ENCODE measurements at places on chromosomes 2 and 18. TPM values are rescaled to one million over a fixed set of nuclear protein-coding genes. Genes with fewer than 3 reads are reported as not detected.

DNA sequence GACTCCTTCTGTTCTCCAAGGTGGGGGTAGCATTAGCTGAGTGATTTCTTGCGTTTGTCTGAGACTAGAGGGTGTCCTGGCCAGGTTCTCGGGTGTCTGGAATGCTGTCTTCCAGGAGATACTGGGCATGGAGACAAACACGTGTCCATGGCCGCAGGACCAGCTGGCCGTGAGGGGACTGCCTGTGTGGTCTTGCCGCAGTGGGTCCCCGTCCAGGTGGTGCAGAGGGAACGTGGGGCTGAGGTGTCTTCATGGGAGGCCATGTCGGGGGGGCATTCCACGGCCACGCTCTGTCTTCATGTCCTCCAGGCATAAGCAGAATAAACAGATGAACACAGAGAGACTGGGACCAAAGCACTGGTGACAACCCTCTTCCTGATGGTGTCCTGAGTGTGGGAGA, 66.6 kb downstream of the SMIM21 start:
- no peak for DNase-seq

HOXD13 gene
- total RNA-seq: under 0.01 TPM

DNA sequence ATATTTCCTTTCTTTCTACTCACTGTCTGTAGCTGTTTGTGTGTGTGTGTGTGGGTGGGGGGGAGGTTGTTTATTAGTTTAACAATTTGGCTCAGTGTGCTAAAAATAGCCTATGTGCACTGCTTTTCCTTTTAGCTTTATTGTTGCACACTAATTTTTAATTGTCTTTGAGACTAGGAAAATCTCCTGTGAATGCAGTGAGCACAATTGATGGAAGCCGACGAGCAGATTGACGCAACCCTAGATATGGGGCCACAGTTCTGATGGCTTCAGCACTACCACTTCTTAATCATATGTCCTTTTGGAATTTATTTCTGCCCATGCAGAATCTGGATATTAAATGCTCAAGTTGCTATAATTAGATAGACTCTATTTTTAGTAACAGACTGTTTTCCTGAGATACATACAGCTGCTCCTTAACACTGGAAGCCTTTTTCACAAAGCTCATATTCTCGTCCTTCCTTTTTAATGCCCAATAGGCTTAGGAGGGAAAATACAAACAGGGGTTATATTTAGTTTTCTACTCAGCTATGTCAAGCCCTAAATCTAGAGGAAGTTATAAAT, 109.1 kb downstream of the IRS1 start:
- DNase-seq: no peak

GRHL1 gene
- total RNA-seq: 0.37 TPM

COX7A2L gene
- 116 TPM for total RNA-seq

- DNase-seq: no peak
Observed at GRCh38 chr18:35410561-35410960, 33.4 kb upstream of the ZNF396 start.

DNA sequence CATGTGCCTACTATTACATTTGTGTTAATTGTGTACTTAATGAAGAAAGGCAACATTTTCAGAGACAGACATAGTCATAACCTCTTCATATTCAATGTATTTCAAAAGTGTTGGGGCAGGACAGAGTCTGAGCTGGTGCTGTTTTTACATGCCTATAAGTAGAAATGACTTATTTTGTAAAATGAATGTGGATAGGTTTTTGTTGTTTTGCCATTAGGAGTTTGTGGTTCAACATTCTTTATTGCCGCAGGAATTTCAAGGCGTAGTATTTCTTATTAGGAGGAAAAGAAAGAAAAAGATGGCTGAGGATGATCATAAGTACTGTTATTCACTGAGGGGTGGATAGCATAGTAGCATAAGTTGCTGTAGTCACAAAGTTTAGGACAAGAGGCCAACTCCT, 21.2 kb upstream of the ASXL3 start:
- DNase-seq: no peak

SULT1C2 gene
- total RNA-seq: 0.05 TPM

DNA sequence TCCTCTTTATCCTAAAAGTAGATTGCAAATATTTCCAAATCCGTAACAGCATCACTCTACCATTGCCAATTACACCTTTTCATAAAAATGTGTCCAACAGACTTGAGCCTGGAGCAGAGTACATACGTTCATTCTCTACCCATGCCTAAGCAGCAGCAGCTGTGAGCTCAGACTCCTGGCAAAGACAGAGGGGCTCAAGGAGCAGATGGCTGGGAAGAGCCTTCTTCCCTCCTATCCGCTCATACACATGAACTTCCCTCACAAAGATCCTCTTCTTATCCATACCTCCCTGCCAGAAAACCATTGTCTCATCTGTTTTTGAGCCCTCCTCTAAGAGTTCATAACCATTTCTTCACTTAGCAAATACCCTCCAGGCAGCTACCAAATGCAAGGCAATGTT, 164.3 kb upstream of the ARL4C start:
- no peak for DNase-seq

Data from dermis blood vessel endothelial cell (primary cell).